Panc1 (cell line): ENCODE measurements at places on chromosomes 5 and 9. TPM values are rescaled to one million over a fixed set of nuclear protein-coding genes. Genes with fewer than 3 reads are reported as not detected.

- H3K4me3 ChIP-seq, result no peak overlapping the region
- no peak overlapping the region for H3K27ac ChIP-seq
- no peaks in the 10 kb centered on the region for H3K36me3 ChIP-seq
- no peaks in the 10 kb centered on the region for H3K27me3 ChIP-seq
- no peaks in the 10 kb centered on the region for H3K4me1 ChIP-seq
Measured at GRCh38 chr5:126851501-126852011, 74.6 kb downstream of the LMNB1 start.

DNA sequence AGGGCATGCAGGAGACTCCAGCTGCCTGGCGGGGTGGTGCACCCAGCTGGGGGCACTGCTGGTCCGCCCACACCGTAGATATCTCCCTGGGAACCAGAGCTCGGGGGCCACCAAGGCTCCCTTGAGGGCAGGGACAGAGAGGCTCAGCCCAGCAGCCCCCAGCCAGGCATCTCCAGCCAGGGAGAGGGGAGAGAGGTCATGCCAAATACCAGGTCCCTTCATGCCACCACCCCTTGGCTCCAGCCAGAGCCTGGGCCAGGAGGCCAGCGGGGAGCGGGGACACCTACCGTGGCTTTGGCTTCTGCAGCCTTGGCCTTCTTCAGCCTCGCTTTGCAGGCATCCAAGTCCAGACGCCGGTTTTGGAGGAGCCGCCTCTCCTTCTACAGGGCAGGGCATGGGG is 14.0 kb downstream of the SH3GLB2 start:
- H3K27me3 ChIP-seq, result no peaks in the 10 kb centered on the region
- no peaks in the 10 kb centered on the region for H3K4me1 ChIP-seq
- no peak for DNase-seq
- H3K27ac ChIP-seq, result no peak overlapping the region

DNA sequence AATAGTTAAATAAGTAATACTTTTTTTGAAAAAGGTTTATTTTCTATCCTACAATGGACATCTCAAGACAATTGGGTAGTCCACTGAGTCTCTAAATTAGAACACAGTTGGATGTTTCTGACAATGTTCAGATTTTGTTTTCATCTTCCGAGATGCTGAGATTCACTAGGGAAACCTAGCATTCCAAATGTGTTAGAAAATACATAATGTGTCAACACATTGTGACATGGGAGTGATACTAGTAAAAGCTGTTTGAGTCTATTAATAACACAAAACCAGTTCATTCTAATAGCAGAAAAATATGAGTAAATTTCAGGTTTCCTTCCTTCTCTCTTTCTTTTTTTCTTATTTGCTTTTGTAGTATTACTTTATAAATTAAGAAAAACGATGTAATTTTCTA is 68.2 kb upstream of the CDH10 start:
- DNase-seq, result no peak
- no peaks in the 10 kb centered on the region for H3K4me1 ChIP-seq
- no peaks in the 10 kb centered on the region for H3K36me3 ChIP-seq
- H3K4me3 ChIP-seq, result no peak overlapping the region
- H3K27ac ChIP-seq, result no peak overlapping the region

DNA sequence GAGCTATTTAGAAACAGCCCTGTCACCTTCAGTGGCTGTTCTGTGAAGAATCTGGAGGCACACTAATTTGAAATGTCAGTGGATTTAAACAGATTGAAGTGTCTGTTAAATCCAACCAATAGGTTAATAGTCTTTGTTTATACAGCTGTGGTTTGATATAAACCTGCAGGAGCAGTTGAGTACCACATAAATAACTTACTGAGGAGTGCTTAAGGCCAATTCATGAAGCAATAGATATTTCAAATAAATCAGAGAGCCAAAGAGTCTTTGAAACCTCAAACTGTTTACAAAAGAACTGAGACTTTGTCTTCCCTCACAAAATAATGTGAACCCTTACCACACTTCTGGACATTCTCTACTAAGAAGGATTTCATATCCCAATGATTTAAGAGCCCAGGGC is 111.9 kb downstream of the FEM1C start:
- DNase-seq, result no peak
- no peaks in the 10 kb centered on the region for H3K36me3 ChIP-seq
- H3K27me3 ChIP-seq, result no peaks in the 10 kb centered on the region
- H3K4me1 ChIP-seq, result no peaks in the 10 kb centered on the region

DNA sequence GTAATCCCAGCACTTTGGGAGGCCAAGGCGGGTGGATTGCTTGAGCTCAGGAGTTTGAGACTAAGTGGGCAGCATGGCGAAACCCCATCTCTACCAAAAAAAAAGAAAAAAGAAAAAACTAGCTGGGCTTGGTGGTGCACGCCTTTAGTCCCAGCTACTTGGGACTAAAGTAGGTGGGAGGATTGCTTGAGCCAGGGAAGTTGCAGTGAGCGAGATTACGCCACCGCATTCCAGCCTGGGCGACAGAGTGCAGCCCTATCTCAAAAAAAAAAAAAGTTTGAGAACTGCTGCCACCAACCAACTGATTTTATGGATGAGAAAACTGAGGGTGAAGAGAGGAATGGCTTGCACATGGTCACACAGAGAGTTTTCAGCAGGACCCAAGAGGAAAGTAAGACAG is 175.1 kb downstream of the DOCK8 start:
- H3K4me1 ChIP-seq, result no peaks in the 10 kb centered on the region
- DNase-seq, result no peak
- H3K4me3 ChIP-seq, result no peak overlapping the region
- H3K27me3 ChIP-seq, result no peaks in the 10 kb centered on the region

PCDHB9 gene
- total RNA-seq, result 1.8 TPM

DNA sequence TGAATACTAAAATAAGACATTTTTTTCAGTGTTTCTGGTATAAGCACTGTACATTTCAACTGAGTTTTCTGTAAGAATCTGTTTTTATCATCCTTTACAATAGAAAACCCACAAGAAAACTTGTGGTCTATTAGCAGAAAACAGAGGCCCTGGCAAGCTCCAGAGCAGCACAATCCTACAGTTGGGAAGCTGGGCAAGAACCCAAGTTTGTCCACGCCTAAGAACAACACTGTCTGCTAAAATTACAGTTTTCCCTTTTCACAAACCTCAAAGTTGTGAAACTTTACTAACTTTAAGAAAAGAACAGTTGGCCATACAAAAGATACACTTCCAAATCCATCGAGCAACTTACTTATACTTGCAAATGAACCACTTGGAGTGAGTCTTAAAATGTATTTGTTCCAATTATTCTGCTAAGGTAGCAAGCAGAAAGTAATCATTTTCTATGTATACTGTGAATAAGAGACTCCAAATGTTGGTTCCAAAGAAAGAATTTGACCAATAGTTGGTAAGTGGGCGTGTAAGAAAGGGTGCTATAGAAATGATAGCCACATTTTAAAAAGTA is 982.0 kb upstream of the ARRDC3 start:
- H3K4me3 ChIP-seq, result no peak overlapping the region
- no peak overlapping the region for H3K27ac ChIP-seq
- no peaks in the 10 kb centered on the region for H3K4me1 ChIP-seq
- H3K36me3 ChIP-seq, result no peaks in the 10 kb centered on the region
- DNase-seq, result no peak
- H3K27me3 ChIP-seq, result no peaks in the 10 kb centered on the region

DNA sequence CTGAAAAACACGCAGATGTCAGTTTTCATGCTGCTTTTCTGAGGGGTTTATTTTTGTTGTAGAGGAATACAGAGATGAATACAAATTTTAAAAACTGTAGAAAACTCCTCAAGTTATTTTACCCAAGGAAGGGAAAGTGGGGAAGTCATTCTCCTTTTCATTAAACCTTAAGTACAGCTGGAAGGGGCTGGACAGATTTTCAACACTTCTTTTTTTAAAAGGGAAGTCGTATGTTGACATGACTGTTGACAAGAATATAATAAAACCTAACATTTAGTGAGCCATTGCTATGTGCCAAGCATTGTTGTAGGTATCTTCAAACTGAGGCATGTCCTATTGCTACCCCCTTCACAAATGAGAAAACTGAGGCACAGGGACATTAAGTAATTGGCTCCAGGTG is 235.7 kb upstream of the ELL2 start:
- no peaks in the 10 kb centered on the region for H3K36me3 ChIP-seq
- no peak overlapping the region for H3K4me3 ChIP-seq
- no peak for DNase-seq
- H3K27ac ChIP-seq, result peak overlapping the region; percentile 52; the same call in 1 of the 2 replicates
- no peaks in the 10 kb centered on the region for H3K4me1 ChIP-seq
- no peaks in the 10 kb centered on the region for H3K27me3 ChIP-seq

DNA sequence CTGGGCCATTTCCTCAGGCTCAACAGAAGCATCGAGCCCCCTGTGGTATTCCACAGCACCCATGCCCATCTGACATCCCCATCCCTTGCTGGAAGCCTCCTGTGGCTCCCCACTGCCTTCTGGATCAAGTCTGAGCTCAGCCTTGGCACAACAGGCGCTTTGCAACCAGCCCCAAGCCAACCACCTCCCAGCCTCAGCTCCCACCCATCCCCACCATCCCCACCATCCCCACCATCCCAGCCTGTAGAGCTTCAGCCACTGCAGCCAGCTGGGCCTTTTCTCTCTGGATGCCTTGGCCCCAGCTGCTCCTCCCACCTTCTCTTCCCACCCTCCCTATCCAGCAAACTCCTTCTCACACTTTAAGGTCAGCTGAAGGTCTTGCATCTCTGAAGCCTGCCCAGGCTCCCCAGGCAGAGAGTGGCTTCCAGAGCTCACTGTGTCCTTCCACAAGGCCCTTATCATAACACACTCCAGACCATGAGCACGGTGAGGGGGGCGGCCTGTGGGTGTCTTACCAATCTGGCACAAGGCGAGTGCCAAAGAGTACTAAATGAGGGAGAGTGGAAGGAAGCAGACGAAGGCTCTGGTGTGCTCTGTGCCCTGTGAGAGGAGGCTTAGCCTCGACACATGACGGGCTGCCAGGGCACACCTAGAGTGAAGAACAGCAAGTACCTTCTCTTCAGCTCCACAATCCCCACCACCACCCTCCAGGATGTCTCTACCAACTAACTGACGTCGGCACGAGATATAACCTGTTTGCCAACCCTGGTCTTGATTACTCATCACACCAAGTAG is 6.5 kb downstream of the HIGD2A start:
- H3K4me3 ChIP-seq, result no peak overlapping the region
- H3K36me3 ChIP-seq, result no peaks in the 10 kb centered on the region; the same call in 1 of the 2 replicates
- no peak overlapping the region for H3K27ac ChIP-seq
- H3K27me3 ChIP-seq, result no peaks in the 10 kb centered on the region

- H3K4me1 ChIP-seq, result no peaks in the 10 kb centered on the region
- no peak overlapping the region for H3K4me3 ChIP-seq
- H3K27me3 ChIP-seq, result no peaks in the 10 kb centered on the region
- no peak overlapping the region for H3K27ac ChIP-seq
- DNase-seq, result no peak
Measured at GRCh38 chr5:91119981-91120850, 262.9 kb downstream of the ARRDC3 start.

GRCh38 chr9:23587433-23587832 is 238.6 kb downstream of the ELAVL2 start:
- H3K36me3 ChIP-seq, result no peaks in the 10 kb centered on the region
- no peak overlapping the region for H3K27ac ChIP-seq
- DNase-seq, result no peak
- no peaks in the 10 kb centered on the region for H3K27me3 ChIP-seq
- no peak overlapping the region for H3K4me3 ChIP-seq

- H3K27me3 ChIP-seq, result no peaks in the 10 kb centered on the region
- no peaks in the 10 kb centered on the region; the same call in 1 of the 2 replicates for H3K36me3 ChIP-seq
- no peak overlapping the region for H3K4me3 ChIP-seq
- peaks cover 46% of the 10 kb centered on the region for H3K4me1 ChIP-seq
- 0 out of 2 replicates have a peak overlapping the region, but pooled peaks have one; percentile 9 for H3K27ac ChIP-seq
Measured at GRCh38 chr9:95055334-95055850, 262.1 kb downstream of the FANCC start.

NRG2 gene
- 20.2 TPM for total RNA-seq

- no peaks in the 10 kb centered on the region for H3K27me3 ChIP-seq
- H3K4me1 ChIP-seq, result no peaks in the 10 kb centered on the region
- no peaks in the 10 kb centered on the region for H3K36me3 ChIP-seq
- no peak for DNase-seq
Measured at GRCh38 chr5:169272111-169272510, 28.8 kb downstream of the SLIT3 start.

THBS4 gene
- 0.31 TPM for total RNA-seq

TLX3 gene
- total RNA-seq, result not detected

DNA sequence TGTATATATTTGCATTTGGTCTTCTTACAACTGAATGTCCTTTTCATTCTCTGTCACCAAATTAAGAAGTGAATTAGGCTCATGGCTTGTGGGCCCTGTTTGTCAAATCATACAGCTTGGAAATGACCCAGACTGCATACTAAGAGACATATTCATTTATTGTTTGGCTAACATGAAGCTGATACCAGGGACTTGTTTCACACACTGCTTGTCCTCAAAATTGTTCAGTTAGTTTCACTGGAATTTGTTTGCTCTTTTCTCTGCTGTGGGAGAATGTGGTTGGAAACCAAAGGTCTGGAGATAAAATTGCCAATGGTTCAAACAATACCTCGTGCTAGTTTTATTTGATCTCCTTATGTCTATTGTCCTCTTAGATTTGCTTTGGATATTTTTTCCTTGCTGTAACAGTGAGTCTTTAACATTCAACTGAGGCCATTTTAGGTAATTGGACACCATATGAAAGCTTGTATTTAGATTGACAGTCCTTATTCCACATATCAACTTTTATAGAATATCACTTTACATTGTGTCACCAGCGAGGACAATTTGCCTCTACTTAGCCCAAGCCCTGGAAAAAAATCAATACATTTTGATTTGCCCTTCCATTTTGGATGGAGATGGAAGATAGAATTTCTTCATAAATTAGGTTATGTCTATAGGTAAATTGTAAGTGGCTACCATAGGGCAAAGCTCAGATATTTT is 144.3 kb upstream of the MTAP start:
- peaks cover 31% of the 10 kb centered on the region for H3K4me1 ChIP-seq
- peak overlapping the region; percentile 86 for H3K27ac ChIP-seq
- H3K36me3 ChIP-seq, result no peaks in the 10 kb centered on the region
- H3K4me3 ChIP-seq, result no peak overlapping the region
- DNase-seq, result no peak

- no peak overlapping the region for H3K27ac ChIP-seq
- H3K27me3 ChIP-seq, result no peaks in the 10 kb centered on the region
- H3K4me3 ChIP-seq, result no peak overlapping the region
- no peak for DNase-seq
- H3K36me3 ChIP-seq, result no peaks in the 10 kb centered on the region
- no peaks in the 10 kb centered on the region for H3K4me1 ChIP-seq
Measured at GRCh38 chr9:7033076-7034045, 275.6 kb downstream of the KDM4C start.

DNA sequence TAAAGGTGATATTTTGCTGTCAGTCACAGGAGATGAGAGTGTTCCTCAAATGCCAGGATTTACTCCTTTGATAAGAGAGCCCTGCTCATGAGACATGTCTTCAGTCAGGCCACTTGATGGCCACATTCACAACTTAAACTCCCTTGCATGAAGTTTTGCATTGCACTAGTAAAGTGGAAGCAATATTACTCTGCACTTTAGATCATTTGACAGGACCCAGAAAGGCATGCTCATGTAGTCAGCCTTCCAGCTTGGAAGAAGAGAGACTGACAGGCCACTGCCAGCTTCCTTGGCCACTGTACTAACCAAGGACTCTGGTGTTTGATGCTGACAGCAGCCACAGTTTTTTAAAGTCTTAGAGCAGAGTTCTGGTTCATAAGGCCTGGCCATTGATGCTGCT is 42.6 kb downstream of the NPR3 start:
- no peaks in the 10 kb centered on the region for H3K36me3 ChIP-seq
- no peak overlapping the region for H3K27ac ChIP-seq
- H3K27me3 ChIP-seq, result no peaks in the 10 kb centered on the region
- peak; percentile 28 for DNase-seq
- no peaks in the 10 kb centered on the region for H3K4me1 ChIP-seq

FLT4 gene
- 0.44 TPM for total RNA-seq

- H3K36me3 ChIP-seq, result no peaks in the 10 kb centered on the region
- no peak for DNase-seq
- H3K4me1 ChIP-seq, result no peaks in the 10 kb centered on the region
Measured at GRCh38 chr9:72665421-72665820, 144.0 kb downstream of the TMC1 start.
